Activated CD8-positive, alpha-beta T cell treated with anti-CD3 and anti-CD28 coated beads for 36 hours (primary cell): ENCODE measurements at places on chromosomes 11 and 22. TPM values are rescaled to one million over a fixed set of nuclear protein-coding genes. Genes with fewer than 3 reads are reported as not detected.

The GLYATL2 gene
- total RNA-seq: not detected

The DLG2 gene
- 2.6 TPM for total RNA-seq

The TRIM51 gene
- not detected for total RNA-seq

The ART5 gene
- total RNA-seq: not detected

DNA sequence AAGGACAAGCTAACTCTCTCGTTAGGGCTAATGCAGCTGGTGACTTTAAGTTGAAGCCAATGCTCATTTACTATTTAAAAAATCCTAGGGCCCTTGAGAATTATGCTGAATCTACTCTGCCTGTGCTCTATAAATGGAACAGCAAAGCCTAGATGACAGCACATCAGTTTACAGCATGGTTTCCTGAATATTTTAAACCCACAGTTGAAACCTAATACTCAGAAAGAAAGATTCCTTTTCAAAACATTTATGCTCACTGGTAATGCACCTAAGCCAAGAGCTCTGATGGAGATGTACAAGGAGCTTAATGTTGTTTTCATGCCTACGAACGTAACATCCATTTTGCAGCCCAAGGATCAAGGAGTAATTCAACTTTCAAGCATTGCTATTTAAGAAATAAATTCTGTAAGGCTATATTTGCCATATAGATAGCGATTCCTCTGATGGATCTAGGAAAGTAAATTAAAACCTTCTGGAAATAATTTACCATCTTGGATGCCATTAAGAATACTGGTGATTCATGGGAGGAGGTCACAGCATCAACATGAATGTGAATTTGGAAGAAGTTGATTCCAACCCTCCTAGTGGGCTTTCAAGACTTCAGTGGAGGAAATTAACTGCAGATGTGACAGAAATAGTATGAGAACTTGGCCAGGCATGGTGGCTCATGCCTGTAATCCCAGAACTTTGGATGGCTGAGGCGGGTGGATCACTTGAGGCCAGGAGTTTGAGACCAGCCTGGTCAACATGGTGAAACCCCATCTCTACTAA, 14.5 kb downstream of the XNDC1N start:
- no peak overlapping the region for H3K27ac ChIP-seq
- DNase-seq: no peak
- H3K36me3 ChIP-seq: peaks cover 51% of the 10 kb centered on the region
- H3K4me1 ChIP-seq: peaks cover 12% of the 10 kb centered on the region
- H3K4me3 ChIP-seq: no peak overlapping the region

The OSM gene
- 45.7 TPM for total RNA-seq

- H3K27ac ChIP-seq: no peak overlapping the region
- H3K4me3 ChIP-seq: no peak overlapping the region
- no peak for DNase-seq
These were observed 41.8 kb downstream of the MMP20 start for GRCh38 chr11:102583141-102583873.

- H3K4me1 ChIP-seq: no peaks in the 10 kb centered on the region
- no peaks in the 10 kb centered on the region for H3K27me3 ChIP-seq
- H3K36me3 ChIP-seq: no peaks in the 10 kb centered on the region
These were observed 328.7 kb upstream of the B3GAT1 start for GRCh38 chr11:134740590-134741261.

DNA sequence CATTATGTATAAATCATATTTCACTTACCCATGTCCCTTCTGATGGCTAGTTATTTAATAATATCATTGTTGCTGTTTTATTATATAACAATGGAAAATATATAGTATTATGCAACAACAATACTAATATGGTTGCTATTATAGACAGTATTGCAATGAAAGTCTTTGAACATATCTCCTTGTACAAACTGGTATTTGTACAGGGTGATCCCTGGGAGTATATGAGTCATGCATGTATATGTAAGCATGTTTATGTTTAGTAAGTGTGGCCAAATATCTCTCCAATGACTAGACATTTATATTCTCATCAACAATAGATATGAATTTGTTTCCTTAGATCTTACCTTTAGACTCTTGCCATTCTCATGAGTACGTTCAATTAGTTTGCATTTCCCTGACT, 55.9 kb downstream of the KCNC1 start:
- no peaks in the 10 kb centered on the region for H3K27me3 ChIP-seq
- no peak overlapping the region for H3K4me3 ChIP-seq
- H3K4me1 ChIP-seq: no peaks in the 10 kb centered on the region

- H3K36me3 ChIP-seq: no peaks in the 10 kb centered on the region
- peaks cover 8% of the 10 kb centered on the region for H3K27me3 ChIP-seq
- no peak overlapping the region for H3K4me3 ChIP-seq
- H3K4me1 ChIP-seq: no peaks in the 10 kb centered on the region
- no peak for DNase-seq
These were observed 79.5 kb upstream of the SLC25A18 start for GRCh38 chr22:17483688-17484372.

GRCh38 chr11:126978911-126979310, 21.7 kb downstream of the KIRREL3 start:
- H3K36me3 ChIP-seq: no peaks in the 10 kb centered on the region
- H3K27me3 ChIP-seq: peaks cover 17% of the 10 kb centered on the region
- no peak overlapping the region for H3K4me3 ChIP-seq

The CDC42EP1 gene
- 0.72 TPM for total RNA-seq

DNA sequence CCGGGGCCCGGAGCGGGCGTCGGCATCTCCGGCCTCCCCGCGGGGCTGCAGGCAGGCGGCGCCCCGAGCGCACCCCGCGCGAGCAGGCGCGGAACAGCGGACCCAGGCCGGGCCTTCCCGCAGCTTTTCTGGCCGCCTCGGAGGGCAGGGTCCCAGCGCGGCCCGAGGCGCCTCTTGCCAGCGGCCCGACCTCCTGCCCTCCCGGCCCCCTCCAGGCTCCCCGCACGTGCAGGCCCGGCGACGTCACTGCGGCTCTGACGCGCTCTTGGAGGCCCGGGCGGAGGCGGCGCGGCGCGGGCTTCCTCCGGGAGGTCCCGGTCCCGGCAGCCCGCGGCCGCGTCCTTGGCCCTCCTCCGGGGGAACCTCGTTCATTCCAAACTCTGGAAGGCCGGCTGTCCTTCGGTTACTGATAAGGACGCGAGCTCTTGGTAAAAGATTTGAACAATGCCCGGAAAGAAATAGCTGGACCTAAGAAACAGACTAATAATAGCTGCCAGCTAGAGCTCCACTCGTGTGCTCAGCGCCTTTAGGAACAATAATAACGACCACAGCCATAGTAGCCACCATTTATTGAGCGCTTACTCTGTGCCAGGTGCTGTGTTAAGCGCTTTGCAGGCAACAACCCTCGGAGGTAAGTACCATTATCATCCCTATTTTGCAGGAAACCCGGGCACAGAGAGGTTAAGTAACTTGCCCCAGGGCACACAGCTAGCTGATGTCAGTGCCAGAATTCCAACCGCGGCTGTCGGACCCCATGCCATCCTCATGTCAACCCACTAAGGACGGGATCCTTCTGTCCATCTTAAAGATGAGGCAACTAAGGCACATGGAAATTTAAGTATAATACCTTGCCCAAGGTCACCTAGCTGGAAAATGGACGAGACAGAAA, 39.1 kb upstream of the CREB3L1 start:
- peak overlapping the region; percentile 60 for H3K4me3 ChIP-seq
- peaks cover 16% of the 10 kb centered on the region for H3K27me3 ChIP-seq
- H3K27ac ChIP-seq: peak overlapping the region; percentile 61
- peaks cover 35% of the 10 kb centered on the region for H3K4me1 ChIP-seq
- peak; percentile 79 for DNase-seq

- H3K4me1 ChIP-seq: no peaks in the 10 kb centered on the region
- peak; percentile 36 for DNase-seq
- no peak overlapping the region for H3K27ac ChIP-seq
- peaks cover 9% of the 10 kb centered on the region for H3K27me3 ChIP-seq
- H3K36me3 ChIP-seq: no peaks in the 10 kb centered on the region
These were observed 10.8 kb downstream of the PRR5L start for GRCh38 chr11:36306888-36307287.

The KDM4E gene
- total RNA-seq: not detected

The EXPH5 gene
- 2.9 TPM for total RNA-seq

- no peak overlapping the region for H3K4me3 ChIP-seq
- H3K4me1 ChIP-seq: peaks cover 9% of the 10 kb centered on the region
- no peak for DNase-seq
- no peaks in the 10 kb centered on the region for H3K27me3 ChIP-seq
These were observed 21.4 kb downstream of the UVRAG start for GRCh38 chr11:75836417-75836816.

- H3K4me3 ChIP-seq: no peak overlapping the region
- no peaks in the 10 kb centered on the region for H3K36me3 ChIP-seq
- no peak for DNase-seq
- H3K27me3 ChIP-seq: no peaks in the 10 kb centered on the region
These were observed 49.3 kb upstream of the FLI1 start for GRCh38 chr11:128644576-128644975.
